Activated naive CD8-positive, alpha-beta T cell treated with anti-CD3 and anti-CD28 coated beads for 36 hours (primary cell): ENCODE measurements at places on chromosomes 2 and 18. TPM values are rescaled to one million over a fixed set of nuclear protein-coding genes. Genes with fewer than 3 reads are reported as not detected.

GRCh38 chr18:40250236-40250635, 1704.8 kb upstream of the PIK3C3 start:
- no peak overlapping the region for H3K4me3 ChIP-seq
- no peaks in the 10 kb centered on the region for H3K4me1 ChIP-seq
- no peak overlapping the region for H3K27ac ChIP-seq
- H3K27me3 ChIP-seq: no peaks in the 10 kb centered on the region
- H3K36me3 ChIP-seq: no peaks in the 10 kb centered on the region

DNA sequence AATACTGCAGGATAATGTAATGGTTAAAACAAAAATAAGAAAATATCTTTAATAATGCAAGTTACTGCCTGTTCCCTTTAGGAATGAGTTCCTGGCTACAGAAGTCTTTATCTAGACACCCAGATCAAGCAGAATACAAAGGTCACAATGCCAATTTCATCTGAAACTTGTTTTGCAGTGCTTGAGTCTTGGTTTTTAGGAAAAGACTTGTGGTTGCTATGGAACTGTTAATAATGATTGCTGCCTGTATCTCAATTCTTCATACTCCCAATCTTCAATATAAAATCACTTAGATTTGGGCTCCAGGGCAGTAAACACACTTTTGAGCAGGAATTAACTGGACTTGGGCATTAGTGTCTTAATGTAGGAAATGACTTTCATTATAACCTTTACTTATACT, 14.2 kb downstream of the CAVIN2 start:
- no peak overlapping the region for H3K4me3 ChIP-seq
- no peak for DNase-seq
- peaks cover 20% of the 10 kb centered on the region for H3K27me3 ChIP-seq
- no peaks in the 10 kb centered on the region for H3K36me3 ChIP-seq

DNA sequence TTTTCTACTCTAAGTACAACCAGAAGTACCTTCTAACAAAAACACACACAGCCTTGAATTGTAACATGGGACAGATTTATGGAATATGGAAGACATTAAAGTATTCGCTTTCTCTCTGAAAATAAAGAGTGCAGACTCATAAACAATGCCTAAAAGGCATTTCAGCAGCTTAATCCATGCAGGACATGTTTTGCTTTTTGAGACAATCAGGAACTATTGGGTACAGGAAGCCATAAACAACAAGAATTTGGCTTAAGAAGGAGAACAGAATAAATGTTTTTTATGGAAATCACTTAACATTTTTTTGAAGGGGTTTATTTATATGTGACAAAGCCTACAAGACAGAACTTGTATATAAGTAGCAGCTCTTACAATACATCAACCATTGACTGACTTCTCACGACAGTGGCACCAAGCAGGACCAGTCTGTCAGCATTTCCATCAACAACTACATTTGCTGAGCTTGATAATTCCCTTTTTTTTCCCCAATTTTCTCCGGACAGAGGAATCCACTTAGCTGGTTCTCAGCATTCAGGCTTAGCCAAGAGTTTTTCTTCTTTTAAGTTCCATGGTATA, 140.1 kb downstream of the EXOC6B start:
- H3K4me3 ChIP-seq: no peak overlapping the region
- H3K27me3 ChIP-seq: no peaks in the 10 kb centered on the region
- H3K36me3 ChIP-seq: peaks cover 1% of the 10 kb centered on the region
- H3K27ac ChIP-seq: no peak overlapping the region
- no peak for DNase-seq

The LYG2 gene
- not detected for total RNA-seq

DNA sequence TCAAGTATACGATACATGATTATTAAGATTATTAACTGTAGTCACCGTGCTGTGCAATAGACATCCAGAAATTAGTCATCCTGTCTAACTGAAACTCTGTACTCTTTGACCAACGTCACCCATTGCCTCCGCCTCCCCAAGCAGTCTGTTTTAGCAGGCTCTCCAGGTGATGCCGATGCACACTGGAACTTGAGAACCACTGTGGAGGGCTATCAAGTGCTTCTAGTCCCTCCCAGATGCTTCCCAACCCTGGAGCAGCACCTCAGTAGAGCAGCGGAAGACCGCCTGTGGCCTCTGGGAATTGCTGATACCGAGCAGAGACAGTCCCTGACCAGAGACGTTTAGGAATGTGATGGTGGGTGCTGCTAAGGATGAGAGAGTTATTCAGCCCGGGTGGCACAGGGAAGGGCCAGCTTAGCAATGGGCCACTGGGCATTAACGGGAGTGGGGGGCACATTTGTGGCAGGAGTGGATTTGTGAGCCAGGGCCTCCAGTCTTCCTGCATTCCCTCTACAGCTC, 50.7 kb downstream of the LIPG start:
- H3K36me3 ChIP-seq: no peaks in the 10 kb centered on the region
- no peak overlapping the region for H3K27ac ChIP-seq
- H3K4me3 ChIP-seq: no peak overlapping the region
- peaks cover 8% of the 10 kb centered on the region for H3K27me3 ChIP-seq

GRCh38 chr2:118593257-118593656, 254.2 kb downstream of the EN1 start:
- H3K27ac ChIP-seq: no peak overlapping the region
- H3K27me3 ChIP-seq: peaks cover 14% of the 10 kb centered on the region
- DNase-seq: no peak

GRCh38 chr2:208511016-208511415, 104.4 kb downstream of the PTH2R start:
- DNase-seq: no peak
- no peak overlapping the region for H3K4me3 ChIP-seq
- no peaks in the 10 kb centered on the region for H3K4me1 ChIP-seq

The TACR1 gene
- not detected for total RNA-seq

- H3K4me3 ChIP-seq: no peak overlapping the region
- no peaks in the 10 kb centered on the region for H3K27me3 ChIP-seq
- DNase-seq: no peak
- no peaks in the 10 kb centered on the region for H3K36me3 ChIP-seq
- H3K4me1 ChIP-seq: no peaks in the 10 kb centered on the region
Observed at GRCh38 chr18:11407940-11408339, 201.5 kb upstream of the SLC35G4 start.

GRCh38 chr2:206071807-206072206, 14.2 kb downstream of the INO80D start:
- H3K4me3 ChIP-seq: no peak overlapping the region
- DNase-seq: no peak
- peaks cover 30% of the 10 kb centered on the region for H3K4me1 ChIP-seq
- H3K27me3 ChIP-seq: no peaks in the 10 kb centered on the region
- H3K27ac ChIP-seq: no peak overlapping the region

GRCh38 chr2:195769975-195770374, 112.9 kb downstream of the SLC39A10 start:
- H3K4me1 ChIP-seq: no peaks in the 10 kb centered on the region
- H3K4me3 ChIP-seq: no peak overlapping the region
- no peak for DNase-seq
- no peak overlapping the region for H3K27ac ChIP-seq

DNA sequence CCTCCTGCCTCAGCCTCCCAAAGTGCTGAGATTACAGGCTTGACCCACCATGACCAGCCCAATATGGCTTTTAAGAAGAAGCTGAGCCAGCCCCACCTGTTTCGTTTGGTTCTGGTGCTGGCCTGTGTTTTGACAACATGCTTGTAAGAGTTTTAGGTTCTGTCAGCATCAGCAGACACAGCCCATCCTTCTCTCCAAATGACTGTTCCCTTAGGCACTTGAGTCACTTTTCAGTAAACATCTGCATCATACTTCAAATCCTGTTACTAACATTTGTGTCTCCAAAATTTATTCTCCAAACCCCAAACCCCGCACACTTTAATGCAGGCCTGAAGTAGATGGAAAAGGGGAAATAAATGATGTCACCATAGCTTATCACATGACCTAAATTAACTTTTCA, 1118.5 kb downstream of the TSN start:
- DNase-seq: no peak
- no peak overlapping the region for H3K27ac ChIP-seq
- no peaks in the 10 kb centered on the region for H3K36me3 ChIP-seq
- no peaks in the 10 kb centered on the region for H3K4me1 ChIP-seq
- H3K4me3 ChIP-seq: no peak overlapping the region

- peak overlapping the region; percentile 26 for H3K4me3 ChIP-seq
- peaks cover 57% of the 10 kb centered on the region for H3K4me1 ChIP-seq
- peak overlapping the region; percentile 90 for H3K27ac ChIP-seq
- DNase-seq: peak; percentile 54
Observed at GRCh38 chr2:135818937-135819610, 17.9 kb downstream of the LCT start.

DNA sequence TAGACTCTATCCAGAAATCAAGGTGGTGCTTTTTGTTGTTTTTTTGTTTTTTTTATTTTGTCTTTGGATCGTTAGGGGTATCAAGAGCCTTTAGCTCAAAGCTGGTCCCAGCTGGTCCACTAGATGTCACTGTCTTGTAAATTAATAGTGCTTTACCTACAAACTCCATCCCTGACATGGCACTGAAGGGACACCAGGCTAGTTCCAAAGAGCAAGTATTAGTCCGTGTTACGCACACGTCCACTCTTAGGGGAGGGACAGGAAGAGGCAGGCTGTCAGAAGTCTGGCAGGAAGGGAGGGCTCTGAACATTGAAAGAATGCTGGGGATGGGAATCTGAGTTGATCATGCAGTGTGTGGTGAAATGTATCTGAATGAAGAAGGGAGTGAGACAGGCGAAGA, 85.9 kb upstream of the CCBE1 start:
- H3K4me1 ChIP-seq: no peaks in the 10 kb centered on the region
- no peak overlapping the region for H3K4me3 ChIP-seq
- peaks cover 6% of the 10 kb centered on the region for H3K27me3 ChIP-seq
- DNase-seq: no peak
- H3K36me3 ChIP-seq: no peaks in the 10 kb centered on the region

GRCh38 chr2:33072614-33073013, 125.9 kb downstream of the LTBP1 start:
- H3K36me3 ChIP-seq: no peaks in the 10 kb centered on the region
- H3K4me3 ChIP-seq: no peak overlapping the region
- H3K27me3 ChIP-seq: peaks cover 6% of the 10 kb centered on the region
- no peaks in the 10 kb centered on the region for H3K4me1 ChIP-seq
- no peak overlapping the region for H3K27ac ChIP-seq

The CFAP221 gene
- not detected for total RNA-seq

The GCG gene
- total RNA-seq: not detected

DNA sequence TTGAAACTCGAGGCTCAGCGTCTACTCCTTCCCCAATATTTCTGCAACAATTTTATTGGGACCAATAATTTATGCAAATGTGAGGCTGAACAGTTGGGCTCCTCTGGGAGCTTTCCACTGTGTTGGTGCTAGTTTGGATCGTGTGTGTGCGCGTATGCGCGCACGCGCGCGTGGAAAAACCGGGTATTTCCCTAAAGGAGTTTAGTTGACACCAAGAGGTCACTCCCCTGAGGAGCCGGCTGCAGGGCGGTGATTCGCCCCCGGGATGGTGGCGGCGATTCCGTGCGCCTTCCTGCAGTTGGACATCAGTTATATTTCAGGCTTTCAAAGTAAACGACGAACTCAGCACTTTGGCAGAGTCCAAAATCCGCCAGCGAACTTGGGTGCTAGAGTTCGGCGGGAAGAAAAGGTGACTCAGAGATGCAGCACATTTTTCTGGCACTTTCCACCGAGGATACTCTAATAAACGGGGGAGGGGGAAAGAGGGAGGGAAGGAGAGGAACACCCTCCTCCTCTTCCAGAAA, 186.5 kb upstream of the FANCL start:
- H3K27ac ChIP-seq: no peak overlapping the region
- peak; percentile 14 for DNase-seq
- peaks cover 4% of the 10 kb centered on the region for H3K4me1 ChIP-seq
- H3K4me3 ChIP-seq: peak overlapping the region; percentile 76
- no peaks in the 10 kb centered on the region for H3K36me3 ChIP-seq
- H3K27me3 ChIP-seq: peaks cover 58% of the 10 kb centered on the region

GRCh38 chr2:134669731-134670669, 48.8 kb downstream of the TMEM163 start:
- H3K4me3 ChIP-seq: peak overlapping the region; percentile 14
- H3K27me3 ChIP-seq: peaks cover 69% of the 10 kb centered on the region
- DNase-seq: peak; percentile 48

- DNase-seq: no peak
- H3K27me3 ChIP-seq: no peaks in the 10 kb centered on the region
- H3K36me3 ChIP-seq: no peaks in the 10 kb centered on the region
- no peak overlapping the region for H3K27ac ChIP-seq
Observed at GRCh38 chr2:197601726-197602125, 73.7 kb downstream of the RFTN2 start.

The GKN1 gene
- not detected for total RNA-seq

- H3K36me3 ChIP-seq: no peaks in the 10 kb centered on the region
- H3K4me1 ChIP-seq: no peaks in the 10 kb centered on the region
- H3K27me3 ChIP-seq: peaks cover 5% of the 10 kb centered on the region
- H3K27ac ChIP-seq: no peak overlapping the region
- no peak for DNase-seq
Observed at GRCh38 chr2:5868931-5869330, 176.7 kb downstream of the SOX11 start.

The APCDD1 gene
- total RNA-seq: not detected

- H3K27me3 ChIP-seq: peaks cover 27% of the 10 kb centered on the region
- H3K36me3 ChIP-seq: peaks cover 1% of the 10 kb centered on the region
- H3K4me3 ChIP-seq: no peak overlapping the region
Observed at GRCh38 chr2:240333985-240334384, 101.5 kb upstream of the GPC1 start.

GRCh38 chr2:172427256-172427989, at the start of gene ITGA6:
Gene ITGA6 (plus strand): TSS chr2:172427586.
- no peaks in the 10 kb centered on the region for H3K36me3 ChIP-seq
- no peaks in the 10 kb centered on the region for H3K27me3 ChIP-seq
- DNase-seq: peak; percentile 75
- peak within 1 kb of the TSS; percentile 80 for H3K27ac ChIP-seq
- H3K4me1 ChIP-seq: peaks cover 56% of the 10 kb centered on the region
- peak within 1 kb of the TSS; percentile 89 for H3K4me3 ChIP-seq
